Calu3 (cell line): ENCODE measurements at places on chromosomes 12 and 14.

- DNase-seq = no peak
These were observed 12.1 kb downstream of the CRADD start for GRCh38 chr12:93689076-93689834.

- DNase-seq = no peak
These were observed 90.0 kb downstream of the FBXL14 start for GRCh38 chr12:1504304-1504894.

DNA sequence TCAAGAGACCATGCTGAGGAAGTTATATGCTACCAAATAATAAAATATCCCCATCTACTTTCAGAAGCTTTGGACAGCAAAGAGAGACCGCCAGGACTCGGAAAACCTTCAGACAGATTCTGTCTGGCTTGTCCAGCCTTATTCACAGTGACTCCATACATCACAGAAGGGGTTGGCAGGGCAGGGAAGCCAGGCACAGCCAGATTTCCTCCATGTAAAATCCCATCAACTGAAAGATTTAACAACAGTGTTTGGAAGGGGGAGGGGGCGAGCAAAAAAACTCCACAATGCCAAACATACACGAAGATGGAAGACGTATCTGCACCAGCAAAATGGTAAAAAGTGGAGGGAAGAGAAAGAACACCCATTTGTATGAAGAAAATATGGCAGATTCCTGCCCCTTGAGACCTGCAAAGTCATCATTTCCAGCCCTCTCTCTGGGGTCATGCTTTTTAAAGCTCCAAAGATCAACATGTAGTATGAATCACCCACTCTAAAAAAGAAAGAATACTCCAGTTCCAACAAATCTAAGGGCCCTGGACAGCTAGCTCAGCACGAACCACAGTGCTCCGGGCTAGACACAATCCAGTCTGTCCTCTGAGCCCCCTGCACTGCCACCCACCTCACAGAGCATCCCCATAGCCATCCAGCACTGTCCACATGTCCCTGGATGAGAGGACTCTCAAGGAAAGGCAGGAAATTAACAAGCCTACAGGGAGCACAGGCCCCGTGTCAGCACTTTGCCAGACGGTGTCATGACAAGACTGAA lies 116.4 kb downstream of the DICER1 start:
- no peak for DNase-seq

- DNase-seq = no peak
These were observed 331.8 kb downstream of the ZFP36L1 start for GRCh38 chr14:68461086-68461485.

GRCh38 chr14:23076785-23077408 lies 18.0 kb downstream of the ACIN1 start:
- DNase-seq = no peak

DNA sequence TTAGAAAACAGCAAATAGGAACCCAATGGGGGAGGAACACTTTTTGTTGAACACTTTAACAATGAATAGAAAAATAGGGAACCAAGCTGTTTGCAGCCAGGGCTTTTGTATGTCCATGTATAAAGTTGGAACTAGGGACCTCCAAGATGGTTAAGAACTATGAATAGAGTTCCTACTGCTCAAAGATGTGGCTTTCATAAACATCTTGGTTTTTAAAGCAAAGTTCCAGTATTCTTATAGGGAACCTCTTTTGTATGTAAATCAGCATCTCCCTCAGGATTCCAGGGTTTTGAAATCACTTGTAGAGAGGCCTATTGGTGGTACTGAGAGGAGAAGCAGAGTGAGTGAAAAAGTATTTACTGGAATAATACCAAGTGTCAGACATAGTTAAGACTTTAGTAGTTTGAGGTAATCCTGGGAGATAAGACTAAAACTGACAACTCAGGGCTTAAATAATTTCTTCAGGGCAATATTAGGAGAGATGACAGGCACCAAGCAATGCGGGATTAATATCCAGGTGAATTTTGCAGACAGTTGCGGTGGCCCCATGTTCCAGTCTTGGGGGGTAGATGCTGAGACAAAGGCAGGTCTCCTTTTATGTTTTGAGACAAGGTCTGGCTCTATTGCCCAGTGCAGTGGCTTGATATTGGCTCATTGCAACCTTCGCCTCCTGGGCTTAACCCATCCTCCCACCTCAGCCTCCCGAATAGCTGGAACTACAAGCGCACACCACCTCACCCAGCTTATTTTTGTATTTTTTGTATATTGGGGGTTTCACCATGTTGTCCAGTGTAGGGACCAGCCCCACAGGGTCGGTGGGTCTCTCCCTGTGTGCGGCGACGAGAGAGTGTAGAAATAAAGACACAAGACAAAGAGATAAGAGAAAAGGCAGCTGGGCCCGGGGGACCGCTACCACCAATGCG lies 10.4 kb upstream of the EID3 start:
- DNase-seq = no peak

- DNase-seq = no peak
These were observed 24.7 kb downstream of the ATF1 start for GRCh38 chr12:50788561-50788960.

DNA sequence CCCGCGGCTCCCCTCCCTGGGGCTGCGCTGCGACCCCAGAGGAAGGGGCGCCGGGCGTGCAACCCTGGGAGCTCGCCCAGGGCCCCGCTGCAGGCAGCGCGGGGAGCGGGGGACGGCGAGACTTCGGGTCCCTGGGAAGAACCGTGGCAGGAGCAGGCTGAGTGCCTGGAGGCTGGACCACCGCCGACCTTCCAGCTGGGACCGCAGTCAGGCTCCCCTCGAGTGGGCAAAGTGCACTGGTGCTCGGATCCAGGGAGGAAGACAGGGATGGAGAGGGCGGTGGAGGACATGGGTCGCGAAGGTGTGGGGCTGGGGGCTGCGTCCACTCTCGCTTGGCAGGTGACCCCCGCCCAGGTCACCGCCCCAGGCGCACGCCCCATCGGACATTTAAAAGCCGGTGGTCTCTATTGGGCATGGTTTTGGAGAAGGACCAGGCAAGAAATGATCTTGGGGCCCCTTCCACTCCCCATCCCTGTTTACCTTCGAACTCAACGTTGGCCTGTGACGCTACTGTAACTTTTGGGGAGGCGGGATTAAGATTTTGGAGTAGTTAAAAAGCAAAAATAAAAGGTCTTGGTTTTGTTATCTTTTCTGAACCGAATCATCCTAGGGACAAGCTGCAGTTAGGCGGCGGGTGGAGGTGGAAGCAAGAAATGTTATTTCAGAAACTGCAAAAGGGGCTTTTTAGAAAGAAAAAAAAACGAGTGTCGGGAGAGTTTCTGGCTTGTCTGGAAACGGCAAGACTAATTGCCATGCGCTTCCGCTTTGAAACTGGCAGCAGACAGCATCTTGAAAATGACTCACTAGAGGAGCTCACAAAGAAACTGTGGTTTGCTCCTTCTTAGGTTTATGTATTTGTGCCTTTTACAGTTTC lies 1.0 kb downstream of the ELK3 start:
- peak; percentile 46 for DNase-seq

GRCh38 chr12:71299541-71300376 lies 139.8 kb upstream of the LGR5 start:
- DNase-seq = no peak

DNA sequence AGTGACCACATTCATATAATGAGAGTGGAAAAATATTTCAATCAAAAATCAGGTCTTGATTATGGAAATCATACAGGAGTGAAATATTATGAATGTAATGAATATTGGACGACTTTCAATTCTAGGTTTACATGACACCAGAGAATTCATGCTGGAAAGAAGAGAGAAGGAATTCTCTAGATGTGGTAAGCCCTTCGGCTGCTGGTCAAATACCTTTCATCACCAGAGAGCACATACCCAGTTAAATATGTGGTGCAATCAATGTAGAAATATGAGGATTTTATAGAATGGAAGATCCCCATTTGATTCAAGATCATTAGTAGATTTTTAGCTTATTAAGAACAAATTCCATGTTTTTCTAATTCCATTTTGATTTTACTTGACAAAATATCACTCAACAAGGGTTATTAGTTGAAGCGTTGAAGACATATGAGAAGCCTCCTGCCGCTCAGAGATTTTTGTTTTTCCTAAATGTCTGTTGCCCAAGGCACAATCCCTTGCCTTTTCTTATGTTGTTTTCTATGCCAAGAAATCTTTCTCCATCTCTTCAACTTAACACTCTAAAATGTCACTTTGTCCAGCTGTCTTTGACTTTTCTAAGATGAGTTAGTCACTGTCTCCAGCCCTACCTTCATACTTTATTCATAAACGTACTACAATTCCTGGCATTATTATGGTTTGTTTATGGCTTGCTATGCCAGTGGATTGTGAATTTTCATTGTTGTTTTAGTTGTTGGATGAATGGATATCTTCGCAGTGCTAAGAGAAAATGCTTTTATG lies 72.8 kb upstream of the ZDHHC17 start:
- DNase-seq = no peak

DNA sequence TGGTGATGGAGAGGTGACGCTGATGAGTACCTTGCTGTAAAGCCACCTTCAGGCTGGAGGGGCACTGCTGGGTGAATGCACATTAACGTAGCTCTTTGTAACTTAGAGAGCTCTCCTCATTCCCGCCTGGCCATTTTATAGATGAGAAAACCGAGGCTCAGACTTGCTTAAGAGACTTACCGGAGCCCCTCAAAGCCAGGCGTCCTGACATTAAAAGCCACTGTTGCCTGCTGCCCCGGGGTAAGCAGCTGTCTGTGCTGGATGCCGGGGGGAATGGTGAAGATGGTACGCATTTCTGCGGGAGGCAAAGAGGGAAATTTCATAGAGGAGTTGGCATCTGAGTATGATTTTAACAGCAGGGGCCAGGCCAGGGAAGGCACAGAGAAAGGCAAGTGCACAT lies 49.6 kb upstream of the VRK1 start:
- DNase-seq = no peak

DNA sequence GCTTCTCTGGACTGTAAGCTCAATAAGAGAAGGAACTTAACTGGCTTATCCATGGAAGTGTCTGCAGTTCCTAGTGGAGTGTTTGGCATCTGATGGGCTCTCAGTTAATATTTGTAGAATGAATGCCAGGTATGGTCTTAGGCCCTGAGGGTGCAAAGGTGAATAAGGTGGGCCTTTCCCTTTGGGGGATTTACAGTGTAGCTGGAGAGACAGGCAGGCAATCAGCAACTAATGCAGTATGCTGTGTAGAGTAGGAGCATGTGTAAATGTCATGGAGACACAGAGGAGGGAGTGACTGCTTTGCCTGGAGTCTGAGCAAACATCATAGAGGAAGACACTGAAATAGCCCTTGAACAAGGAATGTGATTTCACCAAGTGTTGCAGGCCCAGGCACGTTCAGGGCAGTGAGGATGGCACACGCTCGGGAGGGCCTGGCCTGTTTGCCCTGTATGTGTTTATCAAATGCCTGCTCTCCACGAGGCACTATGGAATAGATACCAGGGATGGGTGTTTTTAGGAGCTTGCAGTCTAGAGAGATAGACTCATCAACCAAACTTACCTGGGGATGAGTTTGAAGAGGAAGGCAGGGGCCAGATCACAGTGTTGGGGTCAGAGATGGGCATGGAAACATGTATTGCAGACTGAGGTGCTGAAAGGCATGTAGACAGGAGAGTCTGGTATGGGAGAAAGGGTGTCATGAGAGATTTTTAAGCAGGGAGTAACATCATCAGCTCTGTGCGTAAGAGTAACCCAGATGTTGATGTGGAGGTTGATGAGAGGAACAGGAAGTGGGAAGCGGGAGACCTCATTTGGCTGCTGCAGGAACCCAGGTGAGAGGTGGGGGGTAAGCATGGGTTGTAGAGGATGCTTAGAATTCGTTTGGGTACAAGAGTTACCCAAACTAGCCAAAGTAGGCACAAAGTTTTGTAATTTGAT lies 54.1 kb downstream of the PLXNC1 start:
- no peak for DNase-seq

GRCh38 chr14:21860172-21860571 lies 186.6 kb upstream of the OR4E1 start:
- peak; percentile 8 for DNase-seq

GRCh38 chr14:37474191-37474590 lies 120.9 kb downstream of the FOXA1 start:
- DNase-seq = no peak

DNA sequence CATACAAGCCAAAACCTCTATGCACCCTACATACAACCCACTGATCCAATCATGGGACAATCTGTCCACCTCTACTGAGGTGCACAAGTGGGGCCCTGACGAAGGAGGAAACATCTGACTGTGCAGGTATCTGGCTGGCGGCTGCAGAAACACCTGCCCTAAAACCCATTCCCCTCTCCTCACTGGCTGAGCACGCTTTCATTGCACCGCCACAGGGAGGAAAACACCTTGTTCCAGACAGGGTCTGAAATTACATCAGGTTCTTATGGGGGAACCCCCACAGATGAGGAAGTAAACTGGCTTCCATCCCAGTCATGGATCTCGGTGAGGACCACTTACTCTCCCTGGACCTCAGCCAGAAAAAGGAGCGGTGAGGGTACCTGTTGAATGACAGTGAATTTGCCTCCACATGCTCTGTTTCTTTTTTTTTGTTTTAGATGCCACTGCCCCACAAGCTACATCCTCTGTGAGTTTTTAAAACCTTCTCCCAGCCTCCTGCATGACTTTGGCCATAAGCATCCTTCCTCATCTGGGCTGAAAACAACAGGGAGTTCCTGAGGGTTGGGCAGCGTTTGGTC lies 23.8 kb upstream of the DGLUCY start:
- no peak for DNase-seq

- no peak for DNase-seq
These were observed 183.0 kb downstream of the PAX9 start for GRCh38 chr14:36844443-36845195.

DNA sequence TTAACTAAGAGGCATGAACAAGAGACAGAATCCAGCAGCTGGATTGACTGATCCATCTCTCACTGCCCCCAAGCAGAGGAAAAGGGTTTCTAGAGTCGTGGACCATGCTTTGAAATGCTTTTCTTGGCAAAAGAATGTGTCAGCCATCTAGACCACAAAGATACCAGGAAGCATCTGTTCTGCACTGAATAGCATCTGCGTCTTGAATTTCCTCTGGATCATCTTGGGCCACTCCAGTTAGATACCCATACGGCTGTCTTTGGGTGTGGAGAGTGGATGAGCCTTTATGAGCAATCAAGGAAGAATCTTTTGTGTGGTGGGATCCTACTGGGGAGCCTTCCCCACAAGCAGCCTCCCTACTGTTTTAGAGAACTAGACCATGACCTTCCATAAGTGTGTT lies 16.0 kb upstream of the RFX4 start:
- no peak for DNase-seq

- DNase-seq = no peak
These were observed 91.6 kb downstream of the KTN1 start for GRCh38 chr14:55671641-55672040.

- DNase-seq = no peak
These were observed 315.3 kb downstream of the NOVA1 start for GRCh38 chr14:26282578-26282977.

- no peak for DNase-seq
These were observed 111.0 kb upstream of the PDE3A start for GRCh38 chr12:20257311-20257710.
